ENCODE measurements at places on chromosomes 11 and 22.

GRCh38 chr11:133563505-133564025 is 31.3 kb upstream of the OPCML start:
- no peak for DNase-seq

GRCh38 chr22:42938976-42939375 is 76.0 kb downstream of the PACSIN2 start:
- DNase-seq = no peak

- no peak for DNase-seq
These were observed 447.1 kb downstream of the TBC1D22A start for GRCh38 chr22:47209547-47210023.

GRCh38 chr22:39327995-39328754 is 8.8 kb upstream of the RPL3 start:
- no peak for DNase-seq

DNA sequence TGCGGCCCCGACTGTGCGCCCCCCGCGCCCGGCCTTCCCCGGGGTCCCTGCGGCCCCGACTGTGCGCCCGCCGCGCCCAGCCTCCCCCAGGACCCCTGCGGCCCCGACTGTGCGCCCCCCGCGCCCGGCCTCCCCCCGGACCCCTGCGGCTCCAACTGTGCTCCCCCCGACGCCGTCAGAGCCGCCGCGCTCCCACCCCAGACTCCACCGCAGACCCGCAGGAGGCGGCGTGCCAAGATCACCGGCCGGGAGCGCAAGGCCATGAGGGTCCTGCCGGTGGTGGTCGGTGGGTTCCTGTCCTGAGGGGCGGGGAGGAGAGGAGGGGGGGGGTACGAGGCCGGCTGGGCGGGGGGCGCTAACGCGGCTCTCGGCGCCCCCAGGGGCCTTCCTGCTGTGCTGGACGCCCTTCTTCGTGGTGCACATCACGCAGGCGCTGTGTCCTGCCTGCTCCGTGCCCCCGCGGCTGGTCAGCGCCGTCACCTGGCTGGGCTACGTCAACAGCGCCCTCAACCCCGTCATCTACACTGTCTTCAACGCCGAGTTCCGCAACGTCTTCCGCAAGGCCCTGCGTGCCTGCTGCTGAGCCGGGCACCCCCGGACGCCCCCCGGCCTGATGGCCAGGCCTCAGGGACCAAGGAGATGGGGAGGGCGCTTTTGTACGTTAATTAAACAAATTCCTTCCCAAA is 3.1 kb downstream of the DRD4 start:
- no peak for DNase-seq

Measured in hippocampal formation (tissue), 2 donors.